ENCODE measurements at places on chromosomes 12 and 14. TPM values are rescaled to one million over a fixed set of nuclear protein-coding genes. Genes with fewer than 3 reads are reported as not detected.
A peak's percentile ranks its signal among the peaks of the same experiment; 100 is the strongest.

GRCh38 chr12:50948798-50949197 is 3.5 kb upstream of the HIGD1C start:
- peaks cover 2% of the 10 kb centered on the region for H3K27me3 ChIP-seq
- no peak for DNase-seq
- H3K27ac ChIP-seq = no peak overlapping the region

DNA sequence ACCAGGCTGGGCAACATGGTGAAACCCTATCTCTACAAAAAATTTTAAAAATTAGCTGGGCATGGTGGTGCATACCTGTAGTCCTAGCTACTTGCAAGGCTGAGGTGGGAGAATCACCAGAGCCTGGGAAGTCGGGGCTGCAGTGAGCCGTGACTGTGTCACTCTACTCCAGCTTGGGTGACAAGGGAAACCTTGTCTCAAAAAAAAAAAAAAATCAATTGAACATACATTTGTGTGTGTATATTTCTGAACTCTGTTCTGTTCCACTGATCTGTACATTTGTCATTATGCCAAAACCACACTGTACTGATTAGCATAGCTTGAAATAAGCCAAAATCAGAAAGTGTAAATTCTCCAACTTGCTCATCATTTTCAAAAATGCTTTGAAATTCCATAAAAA is 254.6 kb downstream of the SOX5 start:
- H3K4me1 ChIP-seq = peaks cover 7% of the 10 kb centered on the region
- H3K36me3 ChIP-seq = peaks cover 6% of the 10 kb centered on the region
- H3K27me3 ChIP-seq = no peaks in the 10 kb centered on the region

GRCh38 chr12:101563212-101563611 is 31.6 kb upstream of the MYBPC1 start:
- H3K27ac ChIP-seq = no peak overlapping the region
- H3K27me3 ChIP-seq = no peaks in the 10 kb centered on the region
- no peaks in the 10 kb centered on the region for H3K36me3 ChIP-seq

DNA sequence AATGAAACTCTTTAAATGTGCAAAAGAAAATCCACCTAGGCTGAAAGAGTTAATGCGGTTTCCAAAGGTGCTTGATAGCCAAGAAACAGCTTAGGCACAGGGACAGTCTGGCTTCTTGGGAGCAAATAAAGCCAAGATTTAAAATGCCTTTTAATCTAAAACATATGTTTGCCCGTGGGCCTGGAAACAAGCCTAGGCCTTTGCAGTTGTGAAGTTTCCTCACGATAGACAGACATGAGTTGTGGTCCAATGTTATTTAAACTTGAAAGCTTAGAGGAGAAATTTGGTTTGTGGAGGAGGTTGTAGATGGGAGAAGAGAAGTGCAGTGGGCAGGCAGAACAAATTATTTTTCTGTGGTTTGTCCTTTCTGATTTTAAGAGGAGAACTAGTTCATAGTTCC is 29.8 kb downstream of the PROX2 start:
- no peak overlapping the region for H3K27ac ChIP-seq
- no peak overlapping the region for H3K4me3 ChIP-seq
- peaks cover 2% of the 10 kb centered on the region for H3K4me1 ChIP-seq
- peaks cover 2% of the 10 kb centered on the region for H3K27me3 ChIP-seq
- no peak for DNase-seq
- no peaks in the 10 kb centered on the region for H3K36me3 ChIP-seq

- H3K27ac ChIP-seq = no peak overlapping the region
- H3K36me3 ChIP-seq = no peaks in the 10 kb centered on the region
- H3K4me3 ChIP-seq = no peak overlapping the region
- no peak for DNase-seq
These were observed 14.5 kb downstream of the KRAS start for GRCh38 chr12:25236190-25236589.

DNA sequence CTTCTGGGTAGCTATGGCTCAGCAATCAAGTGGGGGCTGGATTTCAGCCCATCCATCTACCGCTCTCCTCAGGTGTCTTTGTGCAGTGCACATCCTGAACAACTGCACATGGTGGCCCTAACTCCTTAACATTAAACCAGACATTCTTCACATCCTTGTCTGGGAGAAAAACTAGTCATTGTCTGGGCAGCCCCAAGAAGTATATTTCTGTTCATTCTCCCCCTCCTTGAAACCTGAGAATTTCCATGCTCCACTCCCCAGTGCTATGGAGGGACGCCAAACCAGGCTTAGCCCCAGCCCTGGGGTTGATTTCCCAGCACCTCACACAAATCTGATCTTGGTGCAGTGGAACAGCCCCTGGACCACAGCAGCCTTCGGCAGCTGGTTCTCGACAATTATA is 13.4 kb downstream of the MYL2 start:
- peaks cover 6% of the 10 kb centered on the region for H3K4me1 ChIP-seq
- H3K4me3 ChIP-seq = no peak overlapping the region
- H3K36me3 ChIP-seq = no peaks in the 10 kb centered on the region
- DNase-seq = no peak

DNA sequence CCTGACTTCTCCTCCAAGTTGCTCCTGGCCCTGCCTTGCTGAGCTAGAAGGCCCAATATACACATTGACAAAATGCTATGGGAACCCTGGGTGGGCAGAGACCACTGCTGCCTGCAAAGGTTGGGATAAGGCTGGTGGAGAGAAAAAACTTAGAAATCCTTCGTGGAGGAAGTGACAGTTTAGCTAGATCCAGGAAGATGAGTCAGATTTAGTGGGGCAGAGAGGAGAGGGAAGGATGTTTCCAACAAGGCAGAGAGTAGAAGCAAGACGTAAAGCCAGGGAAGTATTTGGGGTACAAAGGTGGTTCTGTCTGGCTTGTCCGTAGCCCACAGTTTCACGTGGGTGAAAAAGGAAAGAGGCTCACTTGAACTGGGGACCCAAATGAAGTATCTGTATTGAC is 69.0 kb upstream of the CLMN start:
- no peak overlapping the region for H3K27ac ChIP-seq
- no peaks in the 10 kb centered on the region for H3K4me1 ChIP-seq
- H3K36me3 ChIP-seq = peaks cover 5% of the 10 kb centered on the region
- H3K4me3 ChIP-seq = no peak overlapping the region
- H3K27me3 ChIP-seq = peaks cover 8% of the 10 kb centered on the region
- no peak for DNase-seq

- no peak for DNase-seq
- no peak overlapping the region for H3K27ac ChIP-seq
- H3K4me3 ChIP-seq = no peak overlapping the region
- H3K4me1 ChIP-seq = peaks cover 26% of the 10 kb centered on the region
- peaks cover 5% of the 10 kb centered on the region for H3K27me3 ChIP-seq
These were observed 85.6 kb downstream of the PLEKHA5 start for GRCh38 chr12:19215115-19215514.

- no peaks in the 10 kb centered on the region for H3K27me3 ChIP-seq
- DNase-seq = no peak
- H3K4me3 ChIP-seq = no peak overlapping the region
- no peak overlapping the region for H3K27ac ChIP-seq
These were observed 420.8 kb downstream of the CCDC91 start for GRCh38 chr12:28611115-28611435.

DNA sequence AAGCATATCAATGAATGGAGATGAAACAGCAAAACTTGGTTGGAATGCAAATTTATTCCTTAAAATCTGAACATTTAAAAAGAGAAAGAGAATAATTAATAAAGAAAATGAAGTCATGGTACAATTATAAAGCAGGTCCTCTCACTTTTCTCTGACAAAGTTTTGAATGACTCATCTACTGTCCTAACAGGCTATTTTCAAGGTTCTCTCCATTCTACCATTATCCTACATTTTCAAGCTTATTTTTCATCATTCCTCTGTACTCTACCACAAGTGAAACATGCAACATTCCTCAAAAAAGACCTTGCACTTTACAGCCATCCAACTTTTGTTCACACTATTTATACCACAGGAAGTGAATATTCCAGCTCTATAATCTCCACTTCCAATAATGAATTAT is 36.9 kb upstream of the AP4S1 start:
- H3K27ac ChIP-seq = no peak overlapping the region
- H3K36me3 ChIP-seq = no peaks in the 10 kb centered on the region
- H3K27me3 ChIP-seq = peaks cover 2% of the 10 kb centered on the region
- H3K4me1 ChIP-seq = peaks cover 1% of the 10 kb centered on the region
- DNase-seq = no peak

GRCh38 chr14:68952531-68953195 is 26.4 kb downstream of the ACTN1 start:
- no peaks in the 10 kb centered on the region for H3K36me3 ChIP-seq
- H3K4me1 ChIP-seq = peaks cover 10% of the 10 kb centered on the region
- no peak overlapping the region for H3K27ac ChIP-seq

DNA sequence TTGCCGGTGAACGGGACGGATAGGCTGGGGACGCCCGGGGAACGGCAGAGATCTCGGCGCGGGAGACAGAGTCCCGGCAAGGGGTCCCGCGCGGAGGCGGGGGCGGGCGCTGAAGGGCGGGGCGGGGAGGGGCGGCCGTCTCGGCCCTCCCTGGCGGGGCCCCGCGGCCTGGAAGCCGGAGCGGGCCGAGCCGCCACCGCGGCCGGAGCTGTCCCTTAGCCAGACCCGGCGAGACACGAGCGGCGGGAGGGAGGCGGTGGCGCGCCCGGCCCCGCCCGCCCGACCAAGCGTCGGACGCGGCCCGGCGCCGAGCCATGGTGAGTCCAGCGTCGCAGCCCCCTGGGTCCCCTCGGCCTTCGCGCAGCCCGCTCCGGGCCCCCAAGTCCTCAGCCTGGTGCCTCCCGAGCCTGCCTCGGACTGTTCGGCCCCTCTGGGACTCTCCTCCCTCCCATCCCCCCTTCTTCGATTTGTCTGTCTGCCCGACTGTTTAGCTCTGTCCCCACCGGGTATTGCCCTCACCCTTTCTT is at the start of gene ARHGEF40:
Gene ARHGEF40, plus strand, starts transcription at position 222 of the 527 bp plus-strand sequence. Its CDS starts 93 bp downstream, at position 315.
- peak within 1 kb of the TSS; percentile 87 for H3K27ac ChIP-seq
- H3K4me3 ChIP-seq = peak within 1 kb of the TSS; percentile 93
- H3K4me1 ChIP-seq = peaks cover 18% of the 10 kb centered on the region
- DNase-seq = peak; percentile 68
- peaks cover 6% of the 10 kb centered on the region for H3K36me3 ChIP-seq

PTPRR gene
- total RNA-seq = 0.34 TPM

ZNF384 gene
- total RNA-seq = 83.2 TPM

SH2B3 gene
- total RNA-seq = 18.1 TPM

MSRB3 gene
- total RNA-seq = 1.6 TPM

LTB4R2 gene
- 8.9 TPM for total RNA-seq

RAB35 gene
- total RNA-seq = 57.2 TPM

Data from glutamatergic neuron (in vitro differentiated cells).